MV-4-11 (cell line): ENCODE measurements at places on chromosomes 3 and 15.
A peak's percentile ranks its signal among the peaks of the same experiment; 100 is the strongest.

DNA sequence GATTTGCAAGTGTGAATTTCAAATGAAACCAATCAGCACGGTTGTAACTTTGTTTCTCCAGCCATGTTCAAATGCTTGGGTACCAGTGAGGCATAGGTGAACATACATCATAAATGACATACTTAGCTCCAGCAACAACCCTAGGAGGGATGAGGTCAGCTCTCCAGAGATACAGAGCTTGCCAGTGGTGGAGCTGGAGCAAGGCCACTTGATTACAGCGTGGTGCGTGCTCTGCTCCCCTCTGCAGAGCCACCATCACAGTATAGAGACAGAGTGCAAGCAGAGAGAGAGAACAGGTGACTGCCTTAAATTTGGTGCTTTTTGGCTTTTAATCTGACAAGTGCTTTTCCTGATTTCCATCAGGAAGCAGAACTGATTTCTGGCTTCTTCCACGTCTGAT, 275.1 kb downstream of the PDZRN3 start:
- DNase-seq, result no peak

- DNase-seq, result peak; percentile 36
Observed at GRCh38 chr15:89587955-89588354, 12.7 kb downstream of the TICRR start.

DNA sequence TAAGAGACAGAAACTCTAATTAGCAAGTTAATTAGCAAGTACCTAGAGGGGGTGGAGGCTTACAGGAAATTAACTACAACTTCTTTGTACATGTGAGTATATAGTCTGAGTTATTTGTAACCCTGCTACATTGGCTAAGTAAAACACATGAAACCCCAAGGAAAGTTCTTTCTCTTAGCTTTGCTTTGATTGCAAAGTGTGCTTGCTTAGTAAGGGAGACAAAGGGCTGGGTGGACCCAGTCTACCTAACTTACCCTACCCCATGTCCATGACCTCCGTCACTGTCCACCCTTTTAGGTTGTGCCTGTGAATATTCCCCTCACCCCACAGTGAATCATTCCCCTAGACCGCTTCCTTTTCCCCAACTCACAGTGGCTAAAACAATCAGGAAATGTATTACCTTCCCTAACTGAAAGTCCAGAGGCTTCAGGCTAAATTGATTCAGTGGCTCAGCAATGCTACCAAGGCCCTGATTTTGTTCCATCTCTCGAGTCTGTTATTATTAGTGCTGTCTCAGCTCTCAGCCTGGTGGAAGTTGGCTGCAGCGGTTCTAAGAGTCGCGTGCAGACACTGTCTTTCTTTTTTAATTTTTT, 31.1 kb upstream of the RYR3 start:
- DNase-seq, result no peak

GRCh38 chr3:196192524-196193051, 18.6 kb downstream of the ZDHHC19 start:
- DNase-seq, result peak; percentile 56

DNA sequence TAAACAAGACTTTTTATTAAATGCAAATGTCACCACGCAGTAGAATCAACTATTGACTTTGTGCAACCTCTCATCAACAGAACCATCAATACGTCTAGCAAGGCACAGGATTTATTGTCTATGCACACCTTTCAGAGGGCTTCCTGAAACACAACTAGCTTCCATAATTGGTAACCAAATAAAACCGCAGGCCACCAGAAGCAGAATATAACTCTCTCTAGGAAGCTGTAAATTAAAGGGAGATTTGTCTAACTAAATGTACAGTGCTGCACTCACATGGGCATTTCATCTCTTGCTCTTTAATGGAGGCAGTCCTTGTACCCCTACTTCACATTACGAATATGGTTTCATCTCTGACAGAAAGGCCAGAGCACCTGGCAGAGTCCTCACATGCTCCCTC, 93.0 kb downstream of the FHIT start:
- DNase-seq, result no peak

GRCh38 chr15:59020322-59020721, 32.9 kb downstream of the RNF111 start:
- no peak for DNase-seq

- no peak for DNase-seq
Observed at GRCh38 chr15:73856458-73857192, 16.7 kb upstream of the TBC1D21 start.

DNA sequence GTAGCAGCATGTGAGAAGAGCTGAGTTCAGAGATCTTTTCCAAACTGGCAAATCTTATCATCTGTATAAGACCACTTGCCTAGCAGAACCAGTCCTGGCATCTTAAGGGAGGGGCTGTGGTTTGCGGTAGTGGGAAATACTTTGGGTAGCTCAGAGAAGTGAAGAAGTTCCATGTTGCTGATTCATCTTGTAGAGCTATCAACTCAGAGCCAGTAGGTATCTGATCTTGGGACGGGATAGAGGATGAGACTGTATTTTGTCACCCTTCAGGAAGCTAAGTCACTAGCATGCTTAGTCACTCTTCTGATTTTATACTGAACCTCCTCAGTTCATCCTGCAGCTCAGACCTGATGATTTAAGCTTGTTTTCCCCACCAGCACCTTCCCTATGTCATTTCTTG, 211.4 kb downstream of the NR1D2 start:
- DNase-seq, result peak; percentile 38

DNA sequence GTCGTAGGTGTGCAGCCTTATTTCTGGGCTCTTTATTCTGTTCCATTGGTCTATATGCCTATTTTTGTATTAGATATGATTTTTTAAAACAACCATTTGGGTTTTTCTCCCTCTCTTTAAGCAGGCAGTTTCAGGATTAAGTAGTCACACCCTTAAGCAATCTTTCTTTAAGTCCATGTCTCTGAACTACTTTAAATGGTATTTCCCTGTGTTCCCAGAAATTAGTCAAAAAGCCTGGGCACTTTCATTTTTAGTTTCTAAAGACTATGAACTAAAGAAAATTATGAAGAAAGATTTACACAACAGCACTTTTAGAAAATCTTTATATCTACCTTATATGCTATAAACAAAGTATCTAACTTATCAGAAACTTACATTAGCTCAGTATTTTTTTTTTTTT, 110.3 kb downstream of the FAIM start:
- DNase-seq, result no peak

DNA sequence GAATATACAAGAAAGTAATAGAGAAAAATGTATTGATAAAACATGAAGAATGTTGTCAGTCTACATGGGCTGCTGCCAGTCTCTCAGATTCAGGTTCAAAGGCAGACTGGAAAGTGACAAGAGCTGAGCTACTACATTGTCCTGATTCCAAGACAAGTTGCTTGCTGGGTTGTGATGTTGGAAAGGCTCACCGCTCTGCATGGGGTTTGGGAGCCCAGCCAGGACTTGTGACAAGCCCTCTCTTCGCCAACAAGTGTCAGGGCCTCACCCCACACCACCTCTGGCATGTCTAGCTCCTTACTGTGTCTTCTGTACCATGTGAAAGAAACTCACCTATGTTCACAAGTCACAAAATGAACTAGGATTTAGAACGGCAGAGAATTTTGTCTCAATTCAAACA, 43.0 kb upstream of the SH3GL3 start:
- no peak for DNase-seq

GRCh38 chr15:70185251-70185711, 87.6 kb upstream of the TLE3 start:
- DNase-seq, result no peak

GRCh38 chr3:8488877-8489276, 12.7 kb upstream of the LMCD1 start:
- DNase-seq, result peak; percentile 84

- no peak for DNase-seq
Observed at GRCh38 chr15:44194323-44195150, 534 bp downstream of the FRMD5 start.

- DNase-seq, result no peak
Observed at GRCh38 chr3:55718521-55718921, 231.4 kb upstream of the WNT5A start.

DNA sequence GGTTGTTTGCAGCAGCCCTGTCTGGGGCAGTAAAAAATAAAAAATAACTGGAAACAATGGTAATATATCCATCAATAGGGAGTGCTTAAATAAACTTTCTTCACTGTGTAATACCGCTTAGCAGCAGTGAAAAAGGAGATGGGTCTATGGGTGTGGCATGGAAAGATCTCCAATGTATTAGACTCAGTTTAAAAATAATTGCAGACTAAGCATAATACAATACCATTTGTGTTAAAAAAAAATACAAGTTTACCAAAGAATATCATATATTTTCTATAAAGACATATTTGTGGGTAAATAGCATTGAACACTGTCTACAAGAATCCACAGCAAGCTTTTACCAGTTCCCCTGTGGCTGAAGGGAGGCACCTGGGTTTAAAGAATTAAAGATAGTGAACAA, 1.0 kb upstream of the ARHGEF3 start:
- no peak for DNase-seq

DNA sequence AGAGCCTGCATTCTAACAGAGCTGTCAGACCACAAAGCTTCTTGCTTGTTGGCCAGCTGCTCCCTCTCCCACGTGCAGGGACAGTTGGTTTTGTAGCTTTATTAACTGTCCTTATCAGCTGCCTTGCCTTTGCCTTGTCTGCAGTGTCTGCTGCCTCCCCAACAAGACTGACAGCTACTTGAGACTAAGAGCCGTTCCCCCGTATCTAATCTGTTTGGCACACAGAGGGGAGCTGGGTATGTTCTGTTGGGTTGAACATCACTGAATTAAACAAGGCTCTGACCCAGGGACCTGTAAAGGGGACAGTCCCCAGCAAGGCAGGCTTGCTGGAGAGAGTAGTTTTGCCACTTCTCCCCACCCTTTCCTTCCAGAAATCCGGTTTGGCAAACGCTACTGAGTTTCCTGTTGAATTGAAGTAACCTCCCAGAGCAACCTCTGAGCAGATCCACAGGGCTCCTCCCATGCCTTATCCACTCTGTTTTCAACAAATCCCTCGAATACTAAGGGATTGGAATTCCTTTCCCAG, 116.1 kb downstream of the ANP32A start:
- no peak for DNase-seq

DNA sequence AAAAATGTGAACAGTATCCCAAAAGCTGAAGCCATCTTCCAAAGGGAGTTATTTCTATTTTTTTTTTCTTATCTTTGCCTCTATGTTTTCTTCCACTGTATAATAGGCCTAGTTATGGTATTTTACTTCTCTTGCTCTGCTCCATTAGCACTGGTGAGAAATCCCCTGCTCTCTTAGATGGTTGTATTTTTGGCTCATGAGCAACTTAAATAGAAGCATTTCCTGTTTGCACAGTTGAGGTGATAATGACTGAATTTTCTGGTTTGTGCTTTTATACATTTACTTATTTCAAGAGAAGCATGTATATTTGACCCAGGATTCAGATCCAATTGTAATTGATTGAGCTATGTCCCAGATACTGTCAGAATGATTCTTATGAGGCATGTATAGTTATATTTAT, 61.6 kb upstream of the CD200R1L start:
- no peak for DNase-seq

GRCh38 chr3:113638910-113639309, 57.5 kb downstream of the USF3 start:
- no peak for DNase-seq

- no peak for DNase-seq
Observed at GRCh38 chr15:99090938-99091337, 13.9 kb upstream of the SYNM start.

GRCh38 chr3:141446737-141447136, 40.1 kb upstream of the RASA2 start:
- DNase-seq, result no peak

- DNase-seq, result peak; percentile 66
Observed at GRCh38 chr3:98690876-98691275, 72.3 kb upstream of the ST3GAL6 start.

DNA sequence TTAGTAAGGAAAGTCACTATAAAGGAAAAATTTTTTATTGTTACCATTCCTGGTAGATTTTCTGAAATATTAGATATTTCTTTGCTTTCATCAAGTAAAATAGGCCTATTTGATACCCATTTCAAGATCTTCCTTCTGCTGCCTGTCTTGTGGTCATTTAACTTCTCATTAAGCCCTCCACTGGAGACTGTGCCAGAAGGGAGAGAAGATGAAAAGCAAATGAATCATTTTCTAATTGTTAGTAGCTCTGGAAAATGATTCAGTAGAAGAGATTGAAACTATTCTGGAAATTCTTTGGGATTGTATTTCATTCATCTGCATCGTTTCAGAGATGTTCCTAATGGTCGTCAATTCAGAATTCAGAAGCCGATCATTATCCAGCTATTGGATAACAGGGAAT, 3.2 kb downstream of the KCTD6 start:
- DNase-seq, result no peak

DNA sequence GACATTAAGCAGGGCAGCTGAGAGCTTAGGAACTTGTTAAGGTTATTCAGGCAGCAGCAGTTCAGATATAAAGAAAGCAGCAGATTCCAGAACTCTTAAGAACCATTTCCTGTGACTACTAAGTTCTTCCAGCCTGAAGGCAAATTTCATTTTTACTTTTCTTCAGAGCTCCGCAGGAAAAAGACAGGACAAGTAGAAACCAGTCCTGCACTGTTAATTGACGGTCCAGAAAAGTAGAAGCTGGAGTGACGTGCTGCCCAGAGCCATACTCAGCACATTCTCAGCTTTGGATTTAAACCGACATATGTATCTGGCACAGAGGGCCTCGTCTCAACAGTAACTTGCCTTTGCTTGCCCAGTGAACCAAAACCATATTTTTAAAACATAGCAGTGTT, 219.4 kb upstream of the STRIT1 start:
- no peak for DNase-seq

DNA sequence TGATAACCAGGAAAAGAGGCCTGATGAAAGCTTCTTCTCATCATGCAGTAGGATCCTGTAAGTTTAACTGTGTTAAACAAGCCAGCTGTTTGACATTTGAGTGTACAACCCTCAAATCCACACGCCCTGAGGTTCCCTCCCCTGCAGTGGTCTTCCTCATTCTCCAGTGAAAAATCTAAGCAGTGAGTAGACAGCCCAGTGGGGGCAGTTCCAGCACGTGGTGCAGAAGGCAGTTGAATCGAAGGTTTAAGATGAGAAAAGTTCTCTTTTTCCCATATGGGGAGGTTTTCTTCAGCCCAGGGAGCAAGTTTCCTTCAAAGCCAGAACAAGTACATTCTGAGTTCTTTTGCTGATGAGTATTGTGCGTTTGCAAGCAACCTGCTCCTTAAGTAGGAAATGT, 174.5 kb downstream of the NR2F2 start:
- DNase-seq, result no peak

DNA sequence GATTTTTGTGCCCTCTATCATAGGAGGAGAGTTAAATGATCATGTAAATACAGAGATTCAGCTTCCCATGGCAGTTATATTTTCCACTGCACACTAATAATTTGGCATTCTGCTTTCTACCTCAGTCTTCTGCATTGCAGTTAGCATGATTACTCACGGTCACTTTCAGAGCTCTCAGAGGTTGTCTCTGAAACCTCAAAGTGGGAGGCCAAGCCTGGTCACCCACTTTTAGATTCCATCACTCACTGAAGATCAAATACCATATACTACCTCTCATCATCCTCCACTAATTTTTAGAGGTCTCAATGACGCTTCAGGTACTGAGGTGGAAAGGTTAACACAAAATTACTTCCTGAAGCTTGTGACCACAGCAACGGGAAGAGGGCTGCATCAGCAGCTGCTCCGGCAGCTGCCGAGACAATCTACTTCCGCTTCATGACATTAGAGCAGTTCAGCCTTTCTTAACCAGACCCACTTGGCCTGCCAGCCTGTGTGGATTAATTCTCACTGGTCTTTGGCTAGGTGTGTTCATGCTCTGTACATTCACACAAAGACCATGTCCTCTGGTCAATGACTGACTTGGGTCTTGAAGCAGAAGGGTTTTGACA, 416.4 kb upstream of the PDZRN3 start:
- peak; percentile 13 for DNase-seq

GRCh38 chr3:107128946-107129345, 248.3 kb upstream of the CCDC54 start:
- DNase-seq, result no peak

GRCh38 chr3:54986294-54986693, 58.4 kb upstream of the LRTM1 start:
- peak; percentile 90 for DNase-seq
